Chondrocyte (in vitro differentiated cells): ENCODE measurements at places on chromosomes 4 and X. TPM values are rescaled to one million over a fixed set of nuclear protein-coding genes. Genes with fewer than 3 reads are reported as not detected.

Gene PABPC1L2B
- not detected in 3 replicates for total RNA-seq

Gene NAP1L3
- total RNA-seq: 33.2 to 52.2 TPM (median 35.4 TPM) in 3 replicates

Gene GAGE12E
- total RNA-seq: not detected in 3 replicates

DNA sequence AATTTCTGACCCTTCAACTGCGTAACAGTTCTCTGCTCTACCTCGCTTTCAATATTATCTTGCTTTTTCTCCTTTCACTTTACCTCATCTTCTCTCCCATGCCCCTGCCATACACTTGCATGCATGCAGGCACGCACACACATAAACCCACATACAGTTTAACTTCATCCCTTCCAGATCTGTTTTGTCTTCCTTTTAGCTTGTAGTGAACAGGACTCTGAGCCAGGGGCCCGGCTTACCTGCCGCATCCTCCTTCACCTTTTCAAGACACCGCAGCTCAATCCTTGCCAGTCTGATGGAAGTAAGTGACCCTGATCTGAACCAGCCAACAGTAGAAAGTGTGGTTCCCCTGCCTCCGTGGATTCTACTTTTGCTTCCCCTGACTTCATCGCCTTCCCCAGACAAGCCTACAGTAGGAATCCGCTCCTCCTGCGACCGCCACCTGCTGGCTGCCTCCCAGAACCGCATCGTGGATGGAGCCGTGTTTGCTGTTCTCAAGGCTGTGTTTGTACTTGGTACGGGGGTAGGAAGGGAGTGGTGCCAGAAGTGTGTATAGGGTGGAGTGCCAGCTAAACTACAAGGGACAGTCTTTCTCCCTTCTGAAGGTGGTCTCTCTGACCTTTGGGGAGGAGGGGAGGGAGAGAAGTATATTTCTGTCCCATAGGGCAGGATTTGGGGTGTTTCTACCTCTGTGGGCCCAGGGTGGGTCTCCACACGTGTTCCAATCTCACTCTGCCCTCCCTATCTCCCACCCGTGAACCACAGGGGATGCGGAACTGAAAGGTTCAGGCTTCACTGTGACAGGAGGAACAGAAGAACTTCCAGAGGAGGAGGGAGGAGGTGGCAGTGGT lies 10.7 kb downstream of the MED12 start:
- no peak for DNase-seq

- no peak for DNase-seq
Measured at GRCh38 chr4:177505171-177505615, 63.0 kb upstream of the AGA start.
